ENCODE measurements at places on chromosomes 1 and 21. TPM values are rescaled to one million over a fixed set of nuclear protein-coding genes. Genes with fewer than 3 reads are reported as not detected.

Gene CD1D
- 2.8 TPM for total RNA-seq

DNA sequence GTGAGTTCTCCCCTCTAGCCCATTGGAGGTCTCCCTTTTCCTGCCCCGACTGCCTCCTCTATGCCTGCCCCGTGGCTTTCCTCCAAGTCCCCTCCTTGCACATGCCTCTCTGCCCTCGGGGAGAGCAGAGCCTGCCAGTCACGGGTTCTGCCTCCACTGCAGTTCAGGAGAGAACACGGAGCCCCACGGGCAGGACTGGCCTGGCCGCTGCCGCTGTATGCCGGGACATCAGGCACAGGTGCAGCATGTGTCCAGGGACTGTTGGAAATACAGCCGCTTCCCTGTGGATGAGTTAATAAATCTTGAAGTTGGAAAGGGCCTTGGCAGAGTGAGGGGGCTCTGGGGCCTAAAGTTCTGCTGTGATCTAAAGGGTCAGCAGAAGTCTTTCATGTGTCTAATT lies 676.6 kb downstream of the MATN1 start:
- H3K27ac ChIP-seq: no peak overlapping the region
- no peak for DNase-seq
- H3K4me1 ChIP-seq: no peaks in the 10 kb centered on the region

- peaks cover 25% of the 10 kb centered on the region for H3K4me1 ChIP-seq
- H3K27me3 ChIP-seq: no peaks in the 10 kb centered on the region
- DNase-seq: peak; percentile 56
- no peak overlapping the region for H3K27ac ChIP-seq
Observed at GRCh38 chr1:154407198-154408091, 2.3 kb downstream of the IL6R start.

DNA sequence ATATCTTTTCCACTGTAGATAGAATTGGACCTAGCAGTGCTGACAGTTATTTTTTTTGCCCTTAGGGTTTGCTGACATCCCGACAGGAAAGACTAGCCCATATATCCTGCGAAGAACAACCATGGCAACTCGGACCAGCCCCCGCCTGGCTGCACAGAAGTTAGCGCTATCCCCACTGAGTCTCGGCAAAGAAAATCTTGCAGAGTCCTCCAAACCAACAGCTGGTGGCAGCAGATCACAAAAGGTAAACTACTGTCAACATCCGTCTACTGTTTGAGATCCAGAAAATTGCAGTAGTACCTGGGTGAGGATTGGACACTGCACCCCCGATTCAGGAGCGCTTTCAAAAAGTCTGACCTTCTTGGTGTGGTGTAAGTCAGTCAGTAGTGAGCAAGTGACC lies 55.8 kb downstream of the CENPF start:
- no peak overlapping the region for H3K4me3 ChIP-seq
- no peak overlapping the region for H3K27ac ChIP-seq
- no peaks in the 10 kb centered on the region for H3K4me1 ChIP-seq
- no peaks in the 10 kb centered on the region for H3K36me3 ChIP-seq
- H3K27me3 ChIP-seq: no peaks in the 10 kb centered on the region

DNA sequence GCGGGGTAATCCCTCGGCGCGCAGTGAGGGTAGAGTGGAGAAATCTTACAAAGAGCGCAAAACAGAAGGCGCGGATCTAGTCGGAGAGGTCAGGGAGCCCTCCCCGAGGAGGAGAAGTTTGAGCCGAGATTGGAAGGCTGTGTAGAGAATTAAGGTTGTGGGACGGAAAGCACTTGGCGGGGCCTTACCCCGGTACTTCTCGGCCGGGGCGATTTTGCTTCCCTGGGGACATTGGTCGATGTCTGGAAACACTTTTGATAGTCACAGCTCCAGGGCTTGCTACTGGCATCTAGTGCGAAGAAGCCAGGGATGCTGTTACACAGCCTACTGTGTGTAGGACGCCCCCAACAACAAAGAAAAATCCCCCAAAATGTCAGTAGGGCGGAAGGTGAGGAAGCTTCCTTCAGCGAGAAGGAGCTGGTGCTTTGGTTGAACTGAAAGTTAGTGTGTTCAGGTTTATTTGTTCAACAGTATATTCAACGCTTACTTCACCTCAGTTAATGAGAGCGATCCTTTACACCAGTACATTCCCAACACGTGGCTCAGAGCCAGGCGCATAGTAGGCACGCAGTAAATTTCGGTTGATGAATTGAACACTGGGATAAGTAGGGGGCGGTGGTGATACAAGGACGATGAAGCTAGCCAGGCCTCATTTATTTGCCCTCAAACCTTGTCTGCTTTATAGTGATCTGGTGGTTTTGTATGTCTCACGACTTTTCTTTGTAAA lies 807 bp downstream of the CEP85 start:
- no peaks in the 10 kb centered on the region for H3K27me3 ChIP-seq
- H3K4me3 ChIP-seq: peak overlapping the region; percentile 43
- DNase-seq: no peak
- H3K27ac ChIP-seq: peak overlapping the region; percentile 95
- H3K4me1 ChIP-seq: peaks cover 15% of the 10 kb centered on the region

GRCh38 chr1:197991594-197991993 lies 74.4 kb downstream of the LHX9 start:
- H3K27ac ChIP-seq: no peak overlapping the region
- H3K4me3 ChIP-seq: no peak overlapping the region
- H3K27me3 ChIP-seq: no peaks in the 10 kb centered on the region
- no peaks in the 10 kb centered on the region for H3K36me3 ChIP-seq
- H3K4me1 ChIP-seq: no peaks in the 10 kb centered on the region

DNA sequence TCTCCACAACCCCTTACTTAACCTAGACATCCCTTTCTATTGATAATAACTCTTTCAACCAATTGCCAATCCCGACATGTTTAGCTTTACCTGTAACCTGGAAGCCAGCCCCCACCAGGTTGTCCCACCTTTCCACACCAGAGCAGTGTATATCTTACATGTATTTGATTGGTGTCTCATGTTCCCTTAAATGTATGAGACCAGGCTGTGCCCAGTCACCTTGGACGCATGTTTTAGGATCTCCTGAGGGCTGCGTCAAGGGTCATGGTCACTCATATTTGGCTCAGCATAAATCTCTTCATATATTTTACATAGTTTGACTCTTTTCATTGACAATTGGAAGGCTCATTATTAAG lies 5.3 kb upstream of the SLC19A1 start:
- H3K4me3 ChIP-seq: no peak overlapping the region
- no peak for DNase-seq
- peaks cover 8% of the 10 kb centered on the region for H3K4me1 ChIP-seq
- H3K27ac ChIP-seq: no peak overlapping the region

- H3K4me3 ChIP-seq: no peak overlapping the region
- H3K36me3 ChIP-seq: no peaks in the 10 kb centered on the region
- no peak overlapping the region for H3K27ac ChIP-seq
- no peaks in the 10 kb centered on the region for H3K4me1 ChIP-seq
Observed at GRCh38 chr1:176826265-176826664, 338.2 kb downstream of the ASTN1 start.

- no peaks in the 10 kb centered on the region for H3K27me3 ChIP-seq
- H3K4me3 ChIP-seq: no peak overlapping the region
- no peaks in the 10 kb centered on the region for H3K4me1 ChIP-seq
- no peak for DNase-seq
- peaks cover 5% of the 10 kb centered on the region for H3K36me3 ChIP-seq
Observed at GRCh38 chr21:25979845-25980616, 190.5 kb downstream of the APP start.
